ENCODE measurements at places on chromosomes 13 and 19. TPM values are rescaled to one million over a fixed set of nuclear protein-coding genes. Genes with fewer than 3 reads are reported as not detected.
A peak's percentile ranks its signal among the peaks of the same experiment; 100 is the strongest.

GRCh38 chr13:99265162-99265800 lies 7.1 kb upstream of the GPR18 start:
- DNase-seq: no peak

GRCh38 chr19:4267101-4267900 lies 11.8 kb upstream of the SHD start:
- DNase-seq: peak; percentile 49

Gene SKA3
- total RNA-seq: 21.1 TPM

- peak; percentile 58 for DNase-seq
Measured at GRCh38 chr13:30463787-30464495, 1.8 kb downstream of the HMGB1 start.

DNA sequence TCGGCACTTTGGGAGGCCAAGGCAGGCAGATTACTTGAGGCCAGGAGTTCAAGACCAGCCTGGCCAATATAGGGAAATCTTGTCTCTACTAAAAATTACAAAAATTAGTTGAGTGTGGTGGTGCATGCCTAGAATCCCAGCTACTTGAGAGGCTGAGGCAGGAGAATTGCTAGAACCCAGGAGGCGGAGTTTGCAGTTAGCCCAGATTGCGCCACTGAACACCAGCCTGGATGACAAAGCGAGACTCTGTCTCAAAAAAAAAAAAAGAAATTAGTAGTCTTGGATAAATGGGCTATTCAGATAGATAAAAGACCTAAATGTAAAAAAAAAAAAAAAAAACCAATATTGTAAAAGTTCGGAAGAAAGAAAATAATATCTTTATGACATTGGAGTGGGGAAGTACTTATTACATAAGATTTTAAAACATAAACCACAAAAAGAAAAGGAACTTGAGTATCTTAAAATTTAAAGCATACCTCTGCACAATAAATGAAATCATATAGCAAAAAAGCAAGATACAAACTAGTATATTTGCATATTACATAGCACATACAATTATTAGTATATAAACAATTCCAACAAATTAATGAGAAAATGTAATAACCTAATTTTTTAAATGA lies 26.7 kb upstream of the RNASEH2B start:
- no peak for DNase-seq

- DNase-seq: peak; percentile 77
Measured at GRCh38 chr13:100235311-100235901, 146.5 kb downstream of the PCCA start.

Gene IGFL3
- total RNA-seq: 0.75 TPM

Gene JUNB
- 35.9 TPM for total RNA-seq

Gene C1QTNF9
- not detected for total RNA-seq

DNA sequence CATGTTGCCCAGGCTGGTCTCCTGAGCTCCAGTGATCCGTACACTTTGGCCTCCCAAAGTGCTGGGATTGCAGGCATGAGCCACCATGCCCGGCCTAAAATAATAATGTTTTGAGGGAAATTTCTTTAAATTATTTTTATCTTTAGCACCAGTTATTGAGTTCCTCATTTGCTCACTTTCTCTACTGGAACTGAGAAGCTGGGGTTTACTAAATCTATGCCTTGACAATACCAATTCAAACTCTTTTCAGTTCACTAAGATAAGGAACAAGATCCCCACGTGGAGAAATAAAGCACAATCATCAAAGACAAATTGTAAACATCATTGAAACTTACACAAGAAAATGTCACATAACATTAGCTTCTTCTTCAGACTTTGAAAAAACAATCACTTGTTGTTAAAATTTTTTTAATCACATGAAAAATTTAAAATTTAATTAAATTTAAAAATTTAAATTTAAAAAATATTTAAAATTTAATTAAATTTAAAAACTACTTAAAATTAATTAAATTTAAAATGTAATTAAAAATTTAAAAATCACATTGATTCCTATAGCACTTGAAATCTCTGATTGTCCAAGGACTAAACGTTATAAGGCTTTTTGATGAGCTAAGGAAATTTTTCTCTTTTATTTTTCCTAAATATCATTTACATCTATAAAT lies 25.2 kb upstream of the XPO4 start:
- no peak for DNase-seq

Gene PCP2
- total RNA-seq: not detected

Gene TOMM40
- total RNA-seq: 226 TPM

DNA sequence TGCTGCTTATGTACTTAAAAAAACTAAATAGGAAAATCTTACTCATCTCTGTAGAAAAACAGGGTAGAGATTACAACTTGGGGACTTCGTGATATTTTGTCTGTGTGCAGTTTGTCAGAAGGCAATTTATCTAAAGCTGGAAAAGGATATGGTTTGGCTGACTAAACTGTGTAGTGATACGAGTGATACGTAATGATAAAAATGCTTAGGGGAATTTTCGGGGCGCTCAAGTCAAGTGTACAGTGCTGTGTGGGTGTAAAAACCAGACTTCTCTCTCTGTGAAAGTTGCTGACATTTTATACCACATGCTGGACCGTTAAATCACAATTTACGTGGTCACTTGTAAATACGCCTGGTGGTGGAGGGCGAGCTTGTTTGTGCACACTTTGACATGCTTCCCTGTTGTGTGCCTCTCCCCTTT lies 221.7 kb downstream of the KCNRG start:
- DNase-seq: no peak

Gene MYO16
- total RNA-seq: not detected

- DNase-seq: no peak
Measured at GRCh38 chr19:47490847-47491246, 6.8 kb upstream of the KPTN start.

Data from G401 (cell line).